ENCODE measurements at places on chromosomes 5 and 9.

DNA sequence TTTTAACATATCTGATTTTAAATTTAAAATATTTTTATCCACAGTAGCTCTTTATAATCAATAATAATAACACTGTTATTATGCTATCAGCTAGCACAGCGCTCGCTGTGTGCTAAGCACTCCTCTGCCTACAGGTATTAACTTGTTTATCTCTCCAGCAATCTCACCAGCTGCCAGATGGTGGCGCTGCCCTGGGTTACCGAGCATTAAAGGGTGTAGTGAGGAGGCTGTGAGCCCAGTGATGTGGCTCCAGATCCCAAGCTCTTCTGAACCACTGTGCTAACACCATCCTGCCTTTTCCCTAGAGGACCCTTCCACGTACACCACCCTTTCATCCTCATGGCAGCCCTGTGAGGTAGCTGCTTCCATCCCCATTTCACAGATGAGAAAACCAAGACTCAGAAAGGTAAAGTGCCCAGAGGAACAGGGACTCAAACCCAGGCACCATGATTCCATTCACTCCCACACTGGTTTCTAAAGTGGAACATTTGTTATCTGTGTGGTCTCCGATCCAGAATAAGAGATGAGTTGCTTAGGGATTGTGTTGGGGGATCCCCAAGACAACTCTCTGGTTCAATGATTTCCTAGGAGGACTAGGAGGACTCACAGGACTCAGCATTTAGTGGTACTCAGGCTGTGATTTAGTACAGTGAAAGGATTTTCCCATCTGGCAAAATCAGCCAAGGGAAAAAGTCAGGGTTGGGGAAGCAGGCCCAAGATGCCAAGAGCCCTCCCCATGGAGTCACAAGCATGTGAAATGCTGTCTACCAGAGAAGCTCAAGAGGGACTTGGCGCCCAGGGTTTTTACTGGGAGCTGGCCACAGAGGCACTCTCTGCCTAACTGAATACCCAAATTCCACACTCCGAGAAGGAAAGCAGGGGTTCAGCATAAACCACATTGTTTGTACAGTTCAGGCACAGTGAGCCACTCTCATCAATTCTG lies 7.0 kb downstream of the IGFBPL1 start:
- DNase-seq: no peak

DNA sequence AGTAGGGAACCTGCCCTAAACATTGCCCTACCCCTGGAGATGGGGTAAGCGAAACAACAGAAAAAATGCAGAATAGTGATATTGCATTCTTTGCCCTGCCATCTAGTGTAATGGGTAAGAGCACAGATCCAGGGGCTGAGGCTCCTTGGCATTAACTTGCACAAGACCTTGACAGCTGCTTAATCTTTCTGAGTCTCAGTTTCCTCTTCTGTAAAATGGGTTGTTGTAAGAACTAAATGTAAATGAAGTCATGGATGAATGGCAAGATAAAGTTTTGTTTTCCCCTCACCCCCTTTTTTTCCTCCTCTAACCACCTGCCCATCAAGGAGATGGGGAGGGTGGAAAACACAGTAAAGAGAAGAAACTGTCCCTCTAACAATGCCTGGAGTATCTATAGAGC lies 47.7 kb upstream of the ZNF366 start:
- DNase-seq: no peak

DNA sequence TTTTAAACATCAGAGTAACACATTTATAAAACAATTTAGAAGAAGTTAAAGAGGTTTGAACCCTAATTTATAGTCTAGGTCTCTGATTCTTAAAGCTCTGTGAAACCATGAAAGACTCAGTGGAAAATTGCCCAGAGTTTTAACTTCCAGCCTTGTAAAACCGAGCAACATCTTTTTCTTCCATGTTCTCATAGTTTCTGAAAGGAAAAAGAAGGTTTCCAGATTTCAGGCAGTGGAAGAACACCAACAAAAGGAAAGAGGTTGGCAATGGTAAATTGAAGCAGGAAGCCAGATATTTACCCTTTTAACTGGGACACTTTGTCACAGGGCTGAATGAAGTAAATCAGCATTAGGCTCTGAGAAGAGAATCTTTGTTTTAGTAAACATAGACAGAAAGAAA lies 1999.3 kb downstream of the MAT2B start:
- DNase-seq: no peak

DNA sequence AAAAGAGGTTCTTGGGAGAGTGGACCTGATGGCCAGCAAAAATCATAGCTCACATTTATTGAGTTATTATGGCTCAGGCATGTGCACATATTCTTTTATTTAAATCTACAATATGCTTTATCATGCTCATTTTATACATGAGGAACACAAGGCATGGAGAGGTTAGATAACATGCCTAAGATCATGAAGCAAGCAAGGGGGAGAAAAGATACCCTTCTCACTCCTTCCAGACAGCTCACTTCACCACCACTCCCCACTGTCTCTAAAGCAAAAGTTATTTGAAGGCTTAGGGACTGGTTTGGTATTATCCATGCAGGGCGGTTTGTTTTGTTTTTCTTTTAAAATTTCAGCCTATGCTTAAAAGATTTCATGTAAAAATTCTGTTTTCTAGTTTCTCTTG lies 59.0 kb upstream of the PDE8B start:
- DNase-seq: no peak

GRCh38 chr9:15873573-15874177 lies 320.8 kb downstream of the CCDC171 start:
- no peak for DNase-seq

Measured in activated CD4-positive, alpha-beta T cell treated with anti-CD3 and anti-CD28 coated beads, Interleukin-2, amount 50 U/mL, for 24 hours (primary cell).